Left renal cortex interstitium (tissue), 4 donors: ENCODE measurements at places on chromosomes 13 and 19. TPM values are rescaled to one million over a fixed set of nuclear protein-coding genes. Genes with fewer than 3 reads are reported as not detected.

Gene CHST8
- polyA plus RNA-seq = 0.14 TPM

Gene CCNA1
- polyA plus RNA-seq = 1.2 TPM

Gene GSX1
- not detected for polyA plus RNA-seq

Gene ZNF254
- 39.6 TPM for polyA plus RNA-seq

Gene CHAMP1
- polyA plus RNA-seq = 31.3 TPM

Gene CPAMD8
- 32.8 TPM for polyA plus RNA-seq

Gene PPP1R12C
- polyA plus RNA-seq = 85.1 TPM

Gene GFY
- not detected for polyA plus RNA-seq

Gene COL4A1
- 518 TPM for polyA plus RNA-seq

Gene CEACAM4
- polyA plus RNA-seq = 0.22 TPM

Gene MBD3L3
- polyA plus RNA-seq = not detected

Gene IFNL1
- not detected for polyA plus RNA-seq

Gene FAM124A
- 4.2 TPM for polyA plus RNA-seq

Gene SLC10A2
- polyA plus RNA-seq = 0.65 TPM

Gene CCL25
- polyA plus RNA-seq = 0.24 TPM

Gene CACNA1A
- 3.6 TPM for polyA plus RNA-seq

Gene SPART
- 95.4 TPM for polyA plus RNA-seq

Gene SAFB2
- 67.6 TPM for polyA plus RNA-seq

Gene FDX2
- 24.4 TPM for polyA plus RNA-seq

Gene ZSCAN1
- polyA plus RNA-seq = 3.9 TPM

Gene PNMA8C
- 0.74 TPM for polyA plus RNA-seq

Gene LIG1
- 77.3 TPM for polyA plus RNA-seq

Gene ZNF681
- polyA plus RNA-seq = 6.3 TPM

Gene TMEM59L
- polyA plus RNA-seq = 3.6 TPM

Gene VASP
- polyA plus RNA-seq = 61.9 TPM

Gene FUT3
- 1.0 TPM for polyA plus RNA-seq

Gene CBLC
- polyA plus RNA-seq = 7.2 TPM

Gene F10
- 21.8 TPM for polyA plus RNA-seq

Gene SLC8A2
- polyA plus RNA-seq = 0.44 TPM

Gene CEACAM8
- not detected for polyA plus RNA-seq

Gene PLVAP
- 185 TPM for polyA plus RNA-seq

Gene FCER2
- 0.32 TPM for polyA plus RNA-seq

Gene PDX1
- polyA plus RNA-seq = not detected

Gene CASP14
- not detected for polyA plus RNA-seq

Gene RXFP2
- 0.81 TPM for polyA plus RNA-seq

Gene ICAM1
- polyA plus RNA-seq = 5.9 TPM

Gene ZNF714
- 11.4 TPM for polyA plus RNA-seq

Gene LIG4
- polyA plus RNA-seq = 16.8 TPM

Gene CCDC61
- 10.8 TPM for polyA plus RNA-seq

Gene GIPC3
- polyA plus RNA-seq = 2.8 TPM

Gene TEKTIP1
- 9.0 TPM for polyA plus RNA-seq

Gene SPTBN4
- 1.5 TPM for polyA plus RNA-seq

Gene HCST
- 3.0 TPM for polyA plus RNA-seq

Gene PPM1N
- 0.22 TPM for polyA plus RNA-seq

Gene HCN2
- polyA plus RNA-seq = 0.58 TPM

Gene SYNGR4
- 0.33 TPM for polyA plus RNA-seq

Gene CDC37
- 170 TPM for polyA plus RNA-seq

Gene PLPPR3
- 21.9 TPM for polyA plus RNA-seq

Gene OR7G3
- polyA plus RNA-seq = not detected

Gene PSG2
- polyA plus RNA-seq = not detected

Gene ZNF20
- 8.2 TPM for polyA plus RNA-seq

Gene WDR87
- not detected for polyA plus RNA-seq

Gene ZNF888
- polyA plus RNA-seq = 13.1 TPM

Gene CYP4F22
- 0.21 TPM for polyA plus RNA-seq
